ENCODE measurements at places on chromosomes 4 and X. TPM values are rescaled to one million over a fixed set of nuclear protein-coding genes. Genes with fewer than 3 reads are reported as not detected.
A peak's percentile ranks its signal among the peaks of the same experiment; 100 is the strongest.

GRCh38 chr4:6372649-6373525, 99.5 kb downstream of the PPP2R2C start:
- DNase-seq: peak; percentile 10
- H3K4me1 ChIP-seq: no peaks in the 10 kb centered on the region
- H3K27ac ChIP-seq: no peak overlapping the region
- no peaks in the 10 kb centered on the region for H3K36me3 ChIP-seq

DNA sequence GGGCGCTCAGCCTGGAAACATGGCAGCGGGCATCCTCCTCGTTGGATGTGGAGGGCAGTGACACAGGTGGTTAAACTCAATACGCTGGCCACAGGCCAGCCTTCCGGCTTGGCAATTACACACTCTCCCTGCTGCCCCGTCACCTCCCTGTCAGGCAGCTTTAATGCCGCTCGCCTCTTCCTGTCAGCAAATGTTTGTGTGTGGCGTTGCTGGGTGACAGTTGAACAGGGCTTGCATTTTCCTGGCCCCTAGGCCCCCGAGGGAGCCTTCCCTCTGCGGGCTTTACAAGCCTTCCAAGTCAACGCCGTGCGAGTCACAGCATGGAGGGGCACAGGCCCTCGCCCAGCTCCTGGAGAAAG, 620.0 kb downstream of the BCOR start:
- peak; percentile 35 for DNase-seq
- H3K4me1 ChIP-seq: peaks cover 11% of the 10 kb centered on the region
- no peaks in the 10 kb centered on the region for H3K27me3 ChIP-seq

DNA sequence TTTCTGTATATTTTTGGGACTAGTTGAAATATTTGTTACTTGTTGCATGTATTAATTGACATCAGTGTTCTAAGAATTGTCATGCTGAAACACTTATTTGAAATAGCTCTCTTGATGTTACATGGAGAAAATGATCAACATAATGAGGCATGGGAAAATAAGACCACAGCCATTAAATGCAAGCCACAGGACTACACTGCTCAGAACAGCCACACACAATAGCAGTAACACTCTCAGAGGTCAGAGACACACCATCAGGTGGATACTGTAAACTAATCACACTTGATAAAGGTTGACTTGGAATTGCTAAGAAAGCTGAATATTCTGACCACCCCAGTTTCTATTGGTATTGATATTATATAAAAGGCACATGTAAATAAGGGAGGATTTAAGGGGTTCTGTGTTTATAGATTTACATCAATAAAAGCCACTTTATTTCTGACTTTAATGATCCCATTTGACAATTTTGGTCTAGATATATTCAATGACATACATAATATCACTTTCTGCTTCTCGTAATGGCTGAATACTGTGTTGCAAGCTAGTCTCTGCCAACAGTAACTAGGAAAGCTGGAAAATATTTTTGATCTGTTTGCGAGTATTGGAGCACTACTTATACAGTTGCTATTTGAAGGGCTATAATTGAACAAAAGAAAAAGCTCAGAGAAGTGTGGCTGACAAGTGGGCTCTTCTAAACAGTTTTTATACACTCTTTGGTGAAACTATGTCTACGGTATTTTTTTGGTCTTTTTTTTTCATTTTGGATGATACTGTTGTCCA, 876.5 kb upstream of the INTU start:
- no peak overlapping the region for H3K27ac ChIP-seq
- H3K4me3 ChIP-seq: no peak overlapping the region
- no peaks in the 10 kb centered on the region for H3K27me3 ChIP-seq
- H3K36me3 ChIP-seq: no peaks in the 10 kb centered on the region
- no peak for DNase-seq

DNA sequence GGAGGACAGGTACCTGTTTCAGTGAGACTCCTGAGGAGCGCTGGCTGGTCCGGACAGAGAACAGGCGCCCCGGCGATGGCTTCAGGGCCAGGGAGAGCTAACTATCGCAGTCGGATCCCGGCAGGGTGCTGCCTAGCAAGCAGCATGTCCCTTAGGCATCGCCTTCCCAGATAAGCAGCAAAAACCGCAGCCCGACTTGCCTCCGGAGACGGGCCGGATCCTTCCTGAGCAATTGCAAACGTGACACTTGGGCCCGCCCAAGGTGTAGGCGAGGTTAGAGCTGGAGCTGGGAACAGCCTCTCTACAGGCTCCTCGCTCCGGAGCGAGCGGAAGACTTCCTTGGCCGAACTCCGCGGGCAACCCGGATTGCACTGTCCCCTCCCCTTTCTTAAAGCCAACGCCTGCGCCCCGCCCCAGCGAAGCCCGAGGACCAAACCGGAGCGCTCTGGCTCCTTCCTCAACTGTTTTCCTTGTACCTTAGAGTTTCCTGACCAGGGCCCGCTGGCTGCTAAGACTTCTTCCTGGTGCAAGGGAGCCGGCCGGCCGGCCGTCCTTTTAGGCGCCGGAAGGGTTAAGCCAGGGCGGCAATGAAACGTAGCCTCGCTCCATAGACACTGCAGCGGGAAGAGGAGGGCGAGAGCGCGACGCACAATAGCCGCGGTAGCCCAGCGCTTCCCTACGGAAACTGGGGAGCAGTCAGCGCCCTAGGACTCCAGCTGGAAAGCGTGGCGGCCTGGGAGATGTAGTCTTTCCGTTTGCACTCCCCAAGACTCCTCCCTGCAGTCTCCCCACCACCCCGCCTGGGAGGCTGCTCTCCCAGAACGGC, at the start of gene OPHN1:
TSS of gene OPHN1 (minus strand) at position 341 of the 826 bp plus-strand sequence. CDS start 475 bp downstream, outside the sequence.
- H3K27me3 ChIP-seq: peaks cover 44% of the 10 kb centered on the region
- peaks cover 6% of the 10 kb centered on the region for H3K4me1 ChIP-seq
- H3K4me3 ChIP-seq: peak within 1 kb of the TSS; percentile 74
- H3K27ac ChIP-seq: no peak within 1 kb of the TSS
- DNase-seq: no peak

- H3K36me3 ChIP-seq: no peaks in the 10 kb centered on the region
- H3K27ac ChIP-seq: no peak overlapping the region
- H3K4me3 ChIP-seq: no peak overlapping the region
- H3K4me1 ChIP-seq: peaks cover 3% of the 10 kb centered on the region
- no peak for DNase-seq
- H3K27me3 ChIP-seq: peaks cover 9% of the 10 kb centered on the region
Measured at GRCh38 chr4:76090241-76090691, 15.8 kb downstream of the ART3 start.

The PDZD4 gene
- 0.70 TPM for total RNA-seq

All from activated naive CD8-positive, alpha-beta T cell treated with anti-CD3 and anti-CD28 coated beads for 36 hours (primary cell).